ENCODE measurements at places on chromosomes 6 and 20.

- no peak overlapping the region for H3K27ac ChIP-seq
- no peak overlapping the region for H3K4me3 ChIP-seq
- no peaks in the 10 kb centered on the region for H3K4me1 ChIP-seq
These were observed 40.3 kb downstream of the MTHFD1L start for GRCh38 chr6:150905769-150906168.

DNA sequence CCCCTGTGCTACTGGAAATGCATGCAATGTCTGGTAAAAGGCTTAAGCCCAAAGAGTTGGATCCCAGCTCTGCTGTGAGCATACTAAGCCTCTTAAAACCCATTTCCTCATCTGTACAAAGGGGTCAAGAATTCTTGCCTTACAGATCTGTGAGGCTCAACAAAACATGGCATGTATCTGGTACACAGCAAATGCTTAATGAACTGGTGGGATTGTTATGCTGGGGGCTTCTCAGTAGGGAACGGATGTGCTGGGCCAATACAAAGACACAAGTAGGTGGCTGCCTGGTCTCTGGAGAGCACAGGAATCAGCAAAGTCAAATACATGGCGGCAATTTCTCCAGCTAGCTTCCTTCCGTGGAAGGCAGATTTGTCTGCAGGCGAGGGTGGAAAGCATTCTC is 62.3 kb downstream of the LAMP5 start:
- no peaks in the 10 kb centered on the region for H3K27me3 ChIP-seq
- H3K36me3 ChIP-seq, result no peaks in the 10 kb centered on the region
- no peak overlapping the region for H3K4me3 ChIP-seq
- no peak overlapping the region for H3K27ac ChIP-seq
- H3K4me1 ChIP-seq, result no peaks in the 10 kb centered on the region

- ATAC-seq, result peak; percentile 71
- H3K27me3 ChIP-seq, result no peaks in the 10 kb centered on the region
- H3K36me3 ChIP-seq, result no peaks in the 10 kb centered on the region
These were observed 56.6 kb upstream of the RREB1 start for GRCh38 chr6:7050872-7051779.

DNA sequence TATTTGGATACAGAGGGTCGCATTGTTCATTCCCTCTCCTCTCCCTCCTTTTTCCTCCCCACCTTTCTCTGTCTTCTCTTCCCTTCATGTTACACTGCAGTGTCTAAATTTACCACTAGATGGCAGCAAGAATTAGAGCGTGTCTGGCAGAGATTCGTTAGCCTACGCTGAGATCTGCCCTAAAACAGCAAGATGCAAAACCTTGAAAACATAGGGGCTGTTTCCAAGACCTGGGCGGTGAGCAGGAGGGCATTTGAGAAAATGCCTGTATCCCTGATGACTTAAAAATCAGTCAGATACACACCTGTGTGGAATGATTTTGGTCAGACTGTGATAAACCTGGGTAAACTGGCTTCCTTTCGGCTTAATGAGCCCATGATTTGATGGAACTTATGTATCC is 101.5 kb upstream of the ISM1 start:
- no peaks in the 10 kb centered on the region for H3K36me3 ChIP-seq
- H3K4me1 ChIP-seq, result no peaks in the 10 kb centered on the region
- no peak overlapping the region for H3K4me3 ChIP-seq
- H3K27me3 ChIP-seq, result no peaks in the 10 kb centered on the region
- H3K27ac ChIP-seq, result no peak overlapping the region
- peak; percentile 49 for ATAC-seq

GRCh38 chr20:4961746-4962145 is 39.6 kb downstream of the SLC23A2 start:
- H3K27me3 ChIP-seq, result no peaks in the 10 kb centered on the region
- H3K27ac ChIP-seq, result peak overlapping the region; percentile 83
- ATAC-seq, result peak; percentile 66
- H3K4me1 ChIP-seq, result peaks cover 57% of the 10 kb centered on the region

DNA sequence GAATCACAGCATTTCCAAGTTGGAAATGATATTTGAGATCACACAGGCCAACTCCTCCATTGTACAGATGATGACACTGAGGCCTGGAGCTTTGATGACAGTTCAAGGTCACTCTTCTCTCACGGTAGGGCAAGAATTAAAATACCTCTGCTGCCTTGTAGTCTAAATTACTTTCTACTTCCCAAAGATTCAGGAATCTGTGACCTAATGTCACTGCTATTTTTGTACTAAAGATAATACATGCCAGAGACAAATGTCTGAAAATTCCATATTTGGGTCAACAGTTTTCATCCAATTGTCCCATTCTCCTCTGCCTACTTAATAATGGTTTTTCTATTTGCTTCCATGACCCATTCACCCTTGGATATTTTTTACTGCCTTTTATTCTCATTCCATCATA is 160.0 kb downstream of the SOD2 start:
- H3K27ac ChIP-seq, result no peak overlapping the region
- ATAC-seq, result no peak
- no peaks in the 10 kb centered on the region for H3K4me1 ChIP-seq
- peaks cover 29% of the 10 kb centered on the region for H3K27me3 ChIP-seq

DNA sequence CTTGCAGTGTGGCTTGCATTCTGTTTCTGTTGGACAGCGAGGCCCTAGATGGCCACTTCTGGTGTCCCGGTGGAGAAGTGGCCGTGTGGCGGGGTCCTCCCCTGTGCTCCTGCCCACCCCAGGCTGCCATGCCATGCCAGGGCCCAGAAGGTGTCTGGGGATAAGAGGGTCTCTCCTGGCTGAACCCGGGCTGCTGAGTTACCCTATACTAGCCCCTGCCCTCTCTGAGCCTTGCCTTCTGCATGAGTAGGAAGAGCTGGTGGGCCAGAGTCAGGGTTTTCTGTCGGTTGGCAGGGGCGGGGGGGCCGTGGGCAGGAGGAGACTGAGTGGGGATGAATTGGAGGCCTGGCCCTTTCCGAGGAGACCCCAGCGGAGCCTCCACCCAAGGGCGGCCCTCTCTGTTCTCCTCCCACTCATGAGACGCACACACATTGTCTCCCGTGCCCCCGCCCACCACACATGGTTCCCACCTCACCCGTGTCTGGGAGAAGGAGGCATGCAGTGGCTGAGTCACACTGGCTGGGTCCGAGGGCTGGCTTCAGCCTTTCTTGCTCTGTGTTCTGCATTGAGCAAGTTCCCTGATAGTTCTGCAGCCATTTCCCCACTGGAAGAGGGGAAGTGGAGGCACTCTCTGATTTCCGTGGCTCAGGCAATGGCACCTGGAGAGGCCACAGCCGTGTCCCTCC is 24.6 kb downstream of the VSTM2L start:
- ATAC-seq, result no peak
- no peak overlapping the region for H3K27ac ChIP-seq
- no peaks in the 10 kb centered on the region for H3K36me3 ChIP-seq
- peaks cover 35% of the 10 kb centered on the region for H3K27me3 ChIP-seq
- H3K4me1 ChIP-seq, result peaks cover 2% of the 10 kb centered on the region

- no peaks in the 10 kb centered on the region for H3K27me3 ChIP-seq
- H3K36me3 ChIP-seq, result no peaks in the 10 kb centered on the region
- no peak for ATAC-seq
- H3K27ac ChIP-seq, result no peak overlapping the region
- peaks cover 6% of the 10 kb centered on the region for H3K4me1 ChIP-seq
These were observed 121.4 kb upstream of the ADGRF1 start for GRCh38 chr6:47163536-47163935.
